ENCODE measurements at places on chromosomes 5 and 9.

DNA sequence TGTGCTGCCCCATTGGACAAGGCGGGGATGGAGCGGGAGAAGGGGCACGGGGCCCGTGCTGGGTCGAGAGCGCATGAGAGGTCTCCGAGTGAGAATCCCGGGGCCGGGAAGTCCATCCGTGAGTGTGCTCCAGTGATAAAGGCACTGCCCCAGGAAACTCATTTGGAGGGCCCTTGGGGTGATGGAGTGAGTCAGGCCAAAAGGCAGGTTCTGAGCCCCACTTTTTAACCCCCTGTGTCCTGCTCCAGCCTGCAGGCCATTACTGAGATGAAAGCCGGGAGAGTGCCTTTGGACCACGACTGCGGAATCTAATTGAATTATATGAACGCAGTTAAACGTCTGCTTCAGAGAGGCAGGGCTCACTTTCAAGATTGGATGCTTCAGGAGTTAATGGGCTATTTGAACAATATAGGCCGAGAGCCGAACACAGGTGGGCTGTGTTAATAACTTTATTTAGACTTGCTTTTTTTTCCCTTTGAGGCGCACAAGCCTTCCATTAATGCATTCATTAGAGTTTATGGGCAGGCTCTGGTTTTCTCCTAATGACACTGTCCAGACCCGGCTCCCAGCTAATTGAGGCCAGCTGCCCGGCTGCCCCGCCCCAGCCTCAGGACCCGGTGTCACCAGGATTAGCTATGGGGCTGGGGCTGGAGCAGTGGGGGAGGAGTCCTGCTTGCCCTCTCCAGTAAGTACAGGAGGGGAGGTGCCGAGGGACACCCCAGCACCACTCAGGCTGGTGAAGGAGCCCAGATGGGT is 79.1 kb upstream of the LMX1B start:
- no peak for DNase-seq

DNA sequence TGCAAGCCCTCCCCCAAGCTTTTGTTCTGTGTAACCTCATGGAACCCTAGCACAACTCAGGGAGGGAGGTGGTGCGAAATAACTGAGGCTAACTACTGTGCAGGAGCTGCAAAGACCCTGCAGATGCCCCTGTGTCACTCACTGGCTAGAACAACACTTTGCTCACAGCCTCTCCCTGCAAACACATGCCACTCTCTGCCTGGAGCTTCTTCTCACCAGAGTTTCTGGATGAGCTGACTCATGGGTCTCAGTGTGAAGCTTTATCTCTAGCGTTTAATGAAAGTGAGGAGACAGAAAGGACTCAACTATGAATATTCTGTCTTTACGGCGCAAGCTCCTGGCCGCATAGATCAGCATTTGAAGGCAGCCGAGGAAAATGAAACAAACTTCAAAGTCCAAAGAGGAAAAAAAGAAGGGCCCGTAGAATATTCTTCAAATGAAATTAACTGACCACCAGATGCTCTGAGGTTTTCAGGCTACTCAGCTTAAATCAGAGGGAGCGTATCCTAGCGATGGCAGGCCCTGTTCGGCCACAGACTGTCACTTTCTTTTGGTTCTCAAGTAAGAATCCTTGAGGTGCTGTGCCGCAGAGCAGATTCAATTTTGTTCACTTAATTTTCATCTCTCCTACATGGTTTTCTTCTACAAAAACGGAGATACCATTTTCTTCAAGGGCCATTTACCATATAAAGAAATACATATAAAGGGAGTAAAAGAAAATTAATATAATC is 77.7 kb upstream of the TAS2R1 start:
- DNase-seq, result no peak

DNA sequence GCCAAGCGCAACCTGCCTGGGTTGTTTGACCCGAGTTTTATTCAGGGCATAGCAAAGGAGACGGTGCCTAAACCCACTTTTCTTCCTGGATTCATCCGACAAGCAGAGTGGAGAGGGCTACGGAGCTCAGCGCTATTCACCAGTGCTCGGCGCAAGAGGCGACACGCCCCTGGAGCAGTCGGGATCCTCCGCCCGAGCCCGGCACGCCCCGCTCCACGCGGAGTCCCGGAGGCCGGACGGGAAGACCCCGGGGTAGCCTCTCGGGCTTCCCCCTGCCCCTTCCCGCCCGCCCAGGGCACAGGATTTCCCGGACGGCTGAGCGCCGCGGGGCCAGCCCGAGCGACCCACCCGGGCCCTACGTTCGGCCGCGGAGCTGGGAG is 427 bp downstream of the SERINC5 start:
- DNase-seq, result no peak

- DNase-seq, result no peak
Measured at GRCh38 chr5:1757511-1757910, 42.1 kb downstream of the MRPL36 start.

DNA sequence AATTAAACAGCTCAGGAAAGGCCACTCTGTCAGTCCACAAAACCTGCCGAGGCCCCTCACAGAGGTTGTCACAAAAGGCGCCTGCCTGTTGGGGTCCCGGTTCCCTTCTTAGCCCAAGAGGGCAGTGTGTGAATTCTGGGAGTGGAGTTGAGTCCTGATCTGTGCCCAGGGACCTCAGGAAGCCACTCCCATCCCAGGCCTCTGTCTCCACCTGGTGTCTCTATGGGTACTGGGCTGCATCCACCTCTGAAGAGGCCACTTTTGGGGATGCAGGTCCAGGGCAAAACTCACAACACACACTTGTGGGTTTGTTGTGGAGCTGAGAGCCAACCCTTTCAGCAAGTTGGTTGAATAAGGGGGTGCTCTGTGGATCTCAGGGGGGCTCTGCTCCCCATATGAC is 74.3 kb upstream of the STXBP1 start:
- no peak for DNase-seq

DNA sequence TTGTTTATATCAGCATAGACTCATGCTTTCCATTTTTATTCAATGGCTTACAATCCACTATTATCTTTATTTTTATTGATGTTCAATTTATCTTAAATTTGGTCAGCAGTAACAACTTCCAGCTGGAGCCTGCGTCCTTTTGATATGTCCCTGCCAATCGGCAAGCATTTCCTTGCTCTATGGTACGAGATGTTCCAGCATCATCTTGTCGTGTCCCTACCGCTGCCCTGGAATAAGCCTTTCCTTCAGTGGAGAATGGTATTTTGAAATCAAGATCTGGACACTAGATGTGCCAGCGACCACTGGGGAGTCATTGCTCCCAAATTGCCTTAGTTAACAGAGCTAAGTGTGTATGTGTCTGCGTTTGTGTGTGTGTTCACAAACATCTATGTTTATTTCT is 151.6 kb upstream of the RGMB start:
- DNase-seq, result no peak

DNA sequence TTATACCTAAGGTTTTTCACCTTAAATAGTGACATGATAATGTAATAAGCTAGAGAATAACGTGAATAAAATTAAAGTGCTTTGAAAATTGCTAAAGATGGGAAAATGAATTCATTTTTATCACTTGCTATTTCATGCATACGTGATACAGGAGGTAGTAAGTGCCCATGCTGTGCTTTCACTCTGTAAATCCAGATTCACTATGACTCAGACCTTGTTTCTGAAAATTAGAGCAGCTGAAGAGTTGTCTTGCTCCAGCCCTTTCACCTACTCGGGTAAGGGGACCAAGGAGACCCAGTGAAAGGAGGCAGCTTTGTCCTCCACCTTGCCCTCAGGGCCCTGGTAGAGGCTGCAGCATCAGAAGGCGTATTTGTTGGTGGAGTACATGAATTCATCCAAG is 87.9 kb downstream of the ANKH start:
- DNase-seq, result no peak

- DNase-seq, result no peak
Measured at GRCh38 chr5:81579262-81579924, 171.5 kb downstream of the SSBP2 start.

DNA sequence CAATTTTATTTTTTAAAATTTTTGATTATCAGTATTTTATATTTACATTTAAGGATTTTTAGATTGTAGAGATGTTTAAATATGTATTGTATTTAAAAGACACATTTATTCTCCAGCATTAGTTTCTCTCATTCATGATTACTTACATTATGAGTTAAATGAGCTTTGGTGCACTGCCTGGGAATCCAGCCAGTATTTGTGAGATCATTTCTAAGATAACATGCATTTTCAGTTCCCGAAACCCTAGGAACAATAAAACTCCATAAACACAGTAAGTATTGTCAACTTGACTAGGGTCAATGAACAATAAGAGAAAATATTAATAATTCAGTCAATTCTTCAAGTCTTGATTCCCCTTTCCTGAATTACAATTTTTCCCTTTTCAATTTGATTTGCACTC is 403.3 kb downstream of the PLK2 start:
- DNase-seq, result no peak

- no peak for DNase-seq
Measured at GRCh38 chr5:33271606-33272005, 169.2 kb upstream of the TARS1 start.

- no peak for DNase-seq
Measured at GRCh38 chr5:39992617-39993202, 567.9 kb upstream of the DAB2 start.

DNA sequence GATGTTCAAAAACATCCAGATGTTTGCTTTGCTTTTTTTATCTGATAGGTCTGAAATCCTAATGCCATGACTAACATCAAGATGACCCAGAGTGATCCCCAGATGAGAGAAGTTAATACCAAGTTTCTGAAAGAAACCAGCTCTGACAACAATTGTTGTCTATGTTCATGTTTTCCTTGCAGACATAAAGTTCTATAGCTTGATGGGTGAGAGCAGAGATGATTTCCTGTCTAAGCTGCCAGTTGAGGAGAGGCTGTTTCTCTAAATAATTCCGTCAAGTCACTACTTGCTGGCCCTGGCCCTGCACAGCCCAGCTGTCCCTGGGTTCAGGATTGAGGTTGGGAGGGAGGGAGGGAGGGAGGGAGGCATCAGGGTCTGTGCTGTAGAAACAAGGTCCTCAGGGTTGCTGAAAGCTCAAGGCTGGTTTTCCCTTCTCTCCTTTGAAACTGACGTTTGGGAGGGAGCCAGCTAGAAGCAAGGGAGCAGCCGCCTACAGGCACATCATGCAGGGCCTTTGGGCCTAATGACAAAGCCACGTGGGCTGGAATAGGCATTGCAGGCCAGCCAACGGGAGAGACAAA is 3.9 kb downstream of the SPARC start:
- no peak for DNase-seq

GRCh38 chr9:136022731-136023409 is 61.7 kb upstream of the UBAC1 start:
- no peak for DNase-seq

DNA sequence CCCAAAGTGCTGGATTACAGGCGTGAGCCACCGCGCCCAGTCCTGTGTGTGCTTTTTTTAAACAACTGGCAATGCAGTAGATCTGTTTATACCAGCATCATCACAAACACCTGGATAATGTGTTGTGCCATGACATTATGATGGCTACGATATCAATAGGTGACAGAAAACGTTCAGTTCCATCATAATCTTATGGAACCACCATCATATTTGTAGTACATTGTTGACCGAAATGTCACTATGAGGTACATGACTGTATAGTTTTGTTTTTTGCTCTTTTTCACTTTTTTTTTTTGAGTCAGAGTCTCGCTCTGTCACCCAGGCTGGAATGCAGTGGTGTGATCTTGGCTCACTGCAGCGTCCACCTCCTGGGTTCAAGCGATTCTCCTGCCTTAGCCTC is 24.4 kb downstream of the ANKRD55 start:
- DNase-seq, result no peak

GRCh38 chr9:123358181-123358905 is 2.3 kb downstream of the CRB2 start:
- DNase-seq, result no peak

DNA sequence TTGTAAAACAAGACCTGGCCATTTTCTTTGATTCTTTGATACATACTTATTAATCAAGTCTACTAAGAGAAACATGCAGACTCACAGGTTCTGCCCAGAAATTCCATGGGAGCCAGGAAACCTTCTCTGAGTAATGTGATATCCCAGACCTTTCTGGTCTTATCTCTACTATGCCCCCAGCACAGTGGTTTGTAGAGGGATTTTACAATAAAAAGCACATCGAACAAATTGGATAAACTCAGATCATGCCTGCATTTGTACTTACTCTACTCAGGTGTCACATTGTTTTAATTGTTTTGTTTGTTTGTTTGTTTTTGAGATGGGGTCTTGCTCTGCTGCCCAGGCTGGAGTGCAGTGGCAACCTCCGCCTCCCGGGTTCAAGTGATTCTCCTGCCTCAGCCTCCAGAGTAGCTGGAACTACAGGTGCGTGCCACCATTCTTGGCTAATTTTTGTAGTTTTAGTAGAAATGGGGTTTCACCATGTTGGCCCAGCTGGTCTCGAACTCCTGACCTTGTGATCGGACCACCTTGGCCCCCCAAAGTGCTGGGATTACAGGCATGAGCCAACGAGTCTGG is 179.5 kb downstream of the ZNF608 start:
- no peak for DNase-seq

GRCh38 chr5:77431286-77431685 is 60.8 kb downstream of the WDR41 start:
- DNase-seq, result no peak

- no peak for DNase-seq
Measured at GRCh38 chr9:27276193-27277030, 20.5 kb downstream of the EQTN start.

- DNase-seq, result no peak
Measured at GRCh38 chr9:73962792-73963191, 534.3 kb upstream of the RORB start.

DNA sequence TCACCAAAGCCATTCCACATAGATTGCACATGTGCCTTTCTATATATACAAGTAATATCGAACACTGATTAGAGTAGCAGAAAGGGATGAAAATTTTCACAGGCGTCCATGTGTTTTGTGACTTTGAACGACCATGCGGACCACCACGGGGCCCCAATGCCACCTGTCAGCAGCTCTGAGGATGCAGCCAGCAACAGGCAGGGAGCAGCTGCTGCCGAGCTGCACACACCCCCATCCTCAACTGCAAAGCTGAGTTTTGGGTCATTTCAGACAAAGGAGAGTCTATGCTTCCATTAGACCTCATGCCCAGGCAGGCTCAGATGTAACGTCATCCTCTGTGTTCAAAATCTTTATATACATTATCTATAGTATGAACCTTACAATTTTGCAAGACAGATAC is 503.8 kb downstream of the IRX1 start:
- no peak for DNase-seq
